ENCODE measurements at places on chromosomes 7 and 10.

DNA sequence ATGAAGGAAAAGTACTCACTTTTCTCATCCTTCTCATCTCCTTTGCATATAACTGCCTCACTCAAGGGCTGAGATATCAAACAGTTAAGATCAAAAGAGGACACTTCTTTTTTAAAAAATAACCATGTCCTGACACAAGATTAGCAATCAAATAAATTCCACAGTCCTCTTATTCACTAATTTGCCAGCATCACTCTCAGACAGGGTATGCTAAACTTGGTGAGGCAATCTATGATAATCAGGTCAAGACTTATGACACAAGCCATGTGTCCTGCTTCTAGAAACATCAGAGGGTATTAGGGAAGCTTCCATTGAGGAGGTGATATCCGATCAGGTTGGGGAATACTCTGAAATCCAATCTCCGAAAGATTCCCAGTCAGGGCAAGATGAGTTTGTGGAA, 10.4 kb downstream of the PANK1 start:
- no peak for DNase-seq

- DNase-seq = no peak
These were observed 91.6 kb downstream of the EGFR start for GRCh38 chr7:55110282-55110992.

DNA sequence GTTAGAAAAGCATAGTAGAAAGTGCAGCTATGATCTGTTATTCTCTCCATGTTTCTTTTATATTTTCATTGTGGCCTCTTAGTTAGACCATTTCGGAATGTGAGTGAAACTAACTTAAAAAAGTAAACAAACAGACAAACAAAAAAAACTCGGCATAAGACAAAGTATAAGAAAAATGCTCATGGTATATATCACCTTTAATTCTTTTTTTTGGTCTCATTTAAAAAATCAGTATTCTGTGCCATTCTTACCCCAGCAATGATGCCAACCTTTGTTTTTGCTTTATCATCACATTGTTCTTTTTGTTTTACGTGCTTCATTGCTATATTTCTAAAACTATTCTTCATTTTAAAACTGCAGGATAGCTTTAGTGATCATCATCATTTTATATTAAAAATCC, 2.8 kb upstream of the TMEM229A start:
- no peak for DNase-seq

GRCh38 chr10:113540845-113541548, 11.9 kb upstream of the HABP2 start:
- no peak for DNase-seq

- DNase-seq = no peak
These were observed 74.7 kb upstream of the CAMK2B start for GRCh38 chr7:44400033-44400511.

GRCh38 chr10:130049244-130049643, 61.4 kb downstream of the C10orf143 start:
- no peak for DNase-seq

- DNase-seq = peak; percentile 14
These were observed 1212.4 kb downstream of the SORCS1 start for GRCh38 chr10:105952153-105952552.

DNA sequence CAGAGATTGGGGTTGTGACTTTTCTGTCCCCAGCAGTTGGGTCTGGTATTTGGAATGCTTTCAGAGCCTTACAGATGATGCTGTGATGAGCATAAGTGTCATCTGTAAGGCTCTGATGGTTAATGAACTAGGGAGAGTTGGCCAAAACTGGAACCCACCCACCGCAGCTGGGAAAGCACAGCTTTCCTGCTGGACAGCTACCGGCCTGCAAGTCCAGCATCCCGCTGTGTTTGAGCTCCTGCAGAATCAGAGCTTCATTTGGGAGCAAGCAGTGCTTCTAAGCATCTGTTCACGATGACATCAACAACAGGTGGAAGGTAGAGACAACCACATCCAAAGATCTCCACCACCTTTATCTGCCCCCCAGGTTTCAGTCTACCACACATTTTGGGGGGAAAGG, 11.7 kb downstream of the UCN3 start:
- no peak for DNase-seq

DNA sequence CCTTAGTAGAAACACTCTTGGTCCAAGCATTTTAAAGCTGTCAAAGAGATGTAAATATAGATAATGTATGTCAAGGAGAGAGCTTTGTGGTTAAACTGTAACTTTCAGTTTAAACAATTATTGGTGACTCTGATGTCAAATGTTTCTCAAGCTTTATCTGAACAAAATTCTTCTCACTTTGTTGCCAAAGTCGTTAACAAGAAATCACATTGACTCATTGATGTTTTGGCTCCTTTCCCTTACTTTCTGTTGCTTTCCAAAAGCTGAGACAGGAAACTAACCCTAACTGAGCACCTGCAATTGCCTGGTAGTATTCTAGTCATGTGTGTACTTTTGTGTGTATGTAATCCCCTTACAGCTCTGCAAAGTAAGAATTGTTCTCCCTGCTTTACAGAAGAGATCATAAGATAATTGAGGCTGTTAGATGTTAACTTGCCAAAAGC, 108.5 kb downstream of the CFTR start:
- DNase-seq = peak; percentile 61

DNA sequence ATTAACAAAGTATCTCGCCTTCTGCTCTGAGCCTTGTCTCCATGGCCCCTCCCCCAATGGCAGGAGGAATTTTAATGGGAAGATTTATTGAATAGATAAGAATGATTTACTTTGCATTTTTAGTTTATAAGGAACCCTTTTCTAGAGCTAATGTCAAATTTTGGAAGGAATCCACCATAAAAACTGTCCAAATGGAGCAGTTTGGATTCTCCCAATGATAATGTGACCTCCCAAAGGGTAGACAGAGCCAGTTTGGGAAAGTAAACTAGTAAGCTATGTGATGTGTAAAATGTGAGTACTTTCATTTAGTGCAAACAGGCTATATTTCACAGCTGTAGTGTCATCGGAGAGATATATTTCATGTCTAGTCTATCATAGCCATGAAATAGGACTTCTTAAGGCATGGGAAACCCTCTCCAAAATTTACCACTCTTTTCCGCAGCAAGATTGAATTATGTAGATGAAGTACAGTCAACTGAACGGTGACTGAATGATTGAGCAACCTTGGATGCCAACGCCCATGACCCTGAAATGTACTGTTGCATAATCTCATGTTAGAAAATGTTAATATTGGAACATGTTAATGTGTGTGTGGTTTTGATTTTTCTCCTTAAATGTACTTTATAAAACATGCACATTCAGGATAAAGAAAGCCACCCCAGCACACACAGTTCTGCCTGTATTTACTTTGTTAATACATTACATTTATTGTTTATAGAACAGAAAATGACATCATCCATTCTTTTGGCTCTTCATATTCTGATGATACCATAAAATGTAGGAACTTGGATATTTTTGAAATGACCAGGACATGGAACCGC, 140.6 kb downstream of the NRP1 start:
- DNase-seq = no peak

GRCh38 chr10:97426776-97427570, 982 bp downstream of the PGAM1 start:
- no peak for DNase-seq

- DNase-seq = no peak
These were observed 40.3 kb downstream of the PTPRE start for GRCh38 chr10:127947211-127947610.

- DNase-seq = no peak
These were observed 27.7 kb downstream of the ARHGAP22 start for GRCh38 chr10:48577158-48577557.

GRCh38 chr7:107874605-107875446, 16.2 kb upstream of the DLD start:
- no peak for DNase-seq

GRCh38 chr10:88205842-88206446, 342.5 kb downstream of the PTEN start:
- DNase-seq = no peak

DNA sequence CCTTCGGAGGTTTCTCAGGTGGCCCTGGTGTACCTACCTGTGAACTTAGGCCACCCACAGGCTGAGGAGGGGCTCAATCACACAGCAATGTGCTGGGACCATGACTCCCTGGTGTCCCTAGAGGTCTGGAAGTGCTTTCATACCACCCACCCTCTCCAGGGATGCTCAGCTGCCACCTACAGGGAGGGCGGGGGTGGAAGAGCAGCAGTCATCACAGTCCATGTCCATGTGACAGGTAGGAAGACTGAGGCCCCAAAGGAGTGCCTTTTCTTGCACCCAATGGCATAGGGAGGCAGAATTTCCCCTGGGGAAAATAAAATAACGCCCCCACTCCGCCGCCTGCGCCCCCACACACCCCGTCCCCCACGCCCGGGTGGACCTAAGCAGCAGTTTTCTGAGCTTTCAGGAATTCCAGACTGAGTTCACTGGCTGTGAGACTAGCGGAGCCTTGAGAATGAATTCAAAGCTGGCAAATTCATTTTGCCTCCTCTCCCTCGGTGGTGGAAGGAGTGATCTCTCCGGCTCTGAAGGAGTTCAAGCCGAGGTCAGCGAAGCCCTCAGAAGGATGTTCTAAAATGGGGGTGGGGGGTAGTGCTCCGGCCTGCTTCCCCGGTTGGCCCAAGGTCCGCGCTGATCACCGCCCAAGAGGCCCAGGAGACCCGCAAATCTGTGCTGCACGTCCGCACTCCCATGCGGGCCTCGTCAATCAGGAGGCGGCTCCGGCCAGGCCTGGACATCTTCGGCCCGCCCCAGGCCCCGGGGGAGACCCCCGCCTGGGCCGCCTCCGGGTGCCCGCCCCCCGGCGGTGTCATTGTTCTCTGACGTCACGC, 2.1 kb upstream of the ZMIZ1 start:
- no peak for DNase-seq

DNA sequence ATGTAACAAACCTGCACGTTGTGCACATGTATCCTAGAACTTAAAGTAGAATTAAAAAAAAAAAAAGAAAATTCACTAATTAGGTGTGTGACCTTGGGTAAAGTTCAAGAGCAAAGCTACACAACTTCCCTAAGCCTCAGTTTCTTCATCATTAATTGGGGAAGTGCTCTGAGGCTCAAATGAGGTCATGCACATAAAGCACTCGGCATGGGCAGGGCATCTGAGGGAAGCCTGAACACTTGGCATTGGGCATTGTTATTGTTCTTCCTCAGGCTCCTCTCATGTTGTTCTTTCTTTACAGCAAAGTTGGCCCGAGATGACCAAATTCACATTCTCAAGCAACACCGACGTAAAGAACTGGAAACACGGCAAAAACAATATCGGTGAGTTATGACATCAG, 21.5 kb downstream of the ALOX5 start:
- no peak for DNase-seq

DNA sequence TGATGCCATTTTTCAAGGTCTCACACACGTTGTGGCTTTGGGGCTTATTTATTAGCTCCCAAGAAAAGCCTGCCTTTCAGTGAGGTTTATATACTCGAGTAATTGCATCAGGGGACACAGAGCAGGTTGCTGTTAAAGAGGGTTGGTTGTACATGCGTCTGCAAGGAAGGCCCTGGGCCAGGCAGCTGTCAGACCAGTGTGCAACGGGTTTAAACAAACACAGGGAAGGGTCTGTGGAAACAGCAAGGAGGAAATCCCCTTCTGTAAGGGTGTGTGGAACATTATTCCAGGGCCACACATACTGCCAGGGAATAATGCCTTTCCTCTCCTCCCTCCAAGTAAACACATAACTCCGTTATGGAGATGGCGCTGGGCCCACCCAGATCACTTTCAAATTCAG, 1.7 kb upstream of the CHST15 start:
- no peak for DNase-seq

DNA sequence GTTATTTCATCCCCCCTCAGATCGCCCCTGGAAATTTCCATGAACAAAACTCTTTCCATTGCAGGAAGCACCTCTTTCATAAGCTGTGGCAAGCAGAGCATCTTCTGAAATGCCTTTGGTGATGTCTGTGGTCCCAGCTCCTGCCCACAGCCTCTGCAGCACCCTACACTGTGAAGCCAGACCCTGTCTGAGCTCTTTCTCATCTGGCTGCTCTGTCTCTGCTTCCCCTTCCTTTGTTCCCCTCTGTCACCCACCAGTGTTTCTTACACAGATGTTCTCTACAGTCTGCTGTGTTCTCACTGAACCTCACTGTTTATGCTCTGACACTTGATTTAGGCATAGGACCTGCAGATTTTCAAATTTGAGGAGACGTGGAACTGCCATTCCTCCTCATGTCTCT, 1.9 kb upstream of the TAS2R39 start:
- no peak for DNase-seq

GRCh38 chr10:4522296-4523000, 303.6 kb upstream of the AKR1E2 start:
- DNase-seq = peak; percentile 21

DNA sequence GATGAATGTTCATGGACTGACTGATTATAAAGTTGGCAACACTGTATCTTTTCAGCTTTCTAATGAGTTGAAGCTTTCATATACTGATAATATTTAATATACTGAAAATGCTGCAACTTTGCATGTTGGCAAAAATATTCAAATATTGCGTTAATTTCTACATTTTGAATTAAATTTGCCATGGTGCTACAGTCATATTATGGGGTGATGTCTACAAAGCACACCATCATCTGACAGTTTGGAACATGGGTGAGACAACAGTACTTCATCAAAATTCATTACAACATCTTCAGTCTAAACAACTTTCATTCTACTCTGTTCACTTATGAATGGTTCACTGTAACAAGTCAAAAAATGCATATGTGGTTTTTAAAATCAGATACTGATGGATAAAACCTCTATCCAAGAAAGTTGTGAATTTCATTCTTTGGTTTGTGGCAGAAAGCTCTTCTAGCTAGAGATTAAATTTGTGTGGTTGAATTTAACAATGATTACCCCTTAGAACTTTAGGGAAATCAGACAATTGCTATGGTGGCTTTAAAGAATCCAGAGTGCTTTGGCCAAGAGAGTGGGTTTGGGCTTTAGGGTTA, 136.4 kb downstream of the TMEM26 start:
- no peak for DNase-seq

DNA sequence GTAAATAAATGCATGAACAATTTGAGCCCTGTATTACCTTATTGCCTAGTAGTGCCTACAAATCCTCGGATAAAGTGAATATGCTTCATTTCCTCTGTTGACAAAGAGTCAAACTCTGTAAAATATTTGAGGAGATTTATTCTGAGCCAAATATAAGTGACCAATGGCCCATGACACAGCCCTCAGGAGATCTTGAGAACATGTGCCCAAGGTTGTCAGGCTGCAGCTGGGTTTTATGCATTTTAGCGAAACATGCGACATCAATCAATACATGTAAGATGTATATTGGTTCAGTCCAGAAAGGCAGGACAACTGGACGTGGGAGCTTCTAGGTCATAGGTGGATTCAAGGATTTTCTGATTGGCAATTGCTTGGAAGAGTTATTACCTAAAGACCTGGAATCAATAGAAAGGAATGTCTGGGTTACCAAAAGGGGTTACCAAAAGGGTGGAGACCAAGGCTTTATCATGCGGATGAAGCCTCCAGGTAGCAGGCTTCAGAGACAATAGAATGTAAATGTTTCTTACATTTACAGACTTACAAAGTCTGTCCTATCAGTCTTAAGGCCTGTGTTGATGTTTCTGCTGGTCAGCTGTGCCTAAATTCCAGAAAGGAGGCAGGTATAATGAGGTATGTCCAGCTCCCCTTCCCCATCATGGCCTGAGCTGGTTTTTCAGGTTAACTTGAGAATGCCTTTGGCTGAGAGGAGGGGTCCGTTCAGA, 220.1 kb upstream of the FZD1 start:
- no peak for DNase-seq

GRCh38 chr7:158443688-158444483, 143.7 kb downstream of the PTPRN2 start:
- no peak for DNase-seq

GRCh38 chr7:69932034-69932628, 333.9 kb downstream of the AUTS2 start:
- DNase-seq = no peak

GRCh38 chr7:133963629-133964028, 163.5 kb upstream of the LRGUK start:
- DNase-seq = no peak

Measured in GM06990 (cell line).